ENCODE measurements at places on chromosomes 6 and 20.
A peak's percentile ranks its signal among the peaks of the same experiment; 100 is the strongest.

DNA sequence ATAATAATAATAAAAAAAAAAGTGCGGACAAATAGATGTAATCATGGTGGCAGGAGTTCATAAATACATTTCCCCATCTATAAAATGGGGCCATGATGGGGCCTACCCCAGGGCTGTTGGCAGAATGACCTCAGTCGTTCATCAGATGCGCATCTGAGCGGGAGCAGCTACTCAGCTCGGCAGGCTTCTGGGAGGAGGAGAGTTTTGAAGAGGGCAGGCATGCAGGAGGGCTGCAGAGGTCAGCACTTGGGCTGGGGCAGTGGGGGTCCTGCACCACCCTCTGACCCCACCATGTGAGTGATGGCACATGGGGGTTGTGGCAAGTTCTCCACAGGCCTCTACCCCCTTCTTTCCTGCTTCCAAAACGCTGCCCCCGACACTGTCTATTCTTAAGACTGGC, 373.5 kb downstream of the ZFAND3 start:
- no peak for DNase-seq

DNA sequence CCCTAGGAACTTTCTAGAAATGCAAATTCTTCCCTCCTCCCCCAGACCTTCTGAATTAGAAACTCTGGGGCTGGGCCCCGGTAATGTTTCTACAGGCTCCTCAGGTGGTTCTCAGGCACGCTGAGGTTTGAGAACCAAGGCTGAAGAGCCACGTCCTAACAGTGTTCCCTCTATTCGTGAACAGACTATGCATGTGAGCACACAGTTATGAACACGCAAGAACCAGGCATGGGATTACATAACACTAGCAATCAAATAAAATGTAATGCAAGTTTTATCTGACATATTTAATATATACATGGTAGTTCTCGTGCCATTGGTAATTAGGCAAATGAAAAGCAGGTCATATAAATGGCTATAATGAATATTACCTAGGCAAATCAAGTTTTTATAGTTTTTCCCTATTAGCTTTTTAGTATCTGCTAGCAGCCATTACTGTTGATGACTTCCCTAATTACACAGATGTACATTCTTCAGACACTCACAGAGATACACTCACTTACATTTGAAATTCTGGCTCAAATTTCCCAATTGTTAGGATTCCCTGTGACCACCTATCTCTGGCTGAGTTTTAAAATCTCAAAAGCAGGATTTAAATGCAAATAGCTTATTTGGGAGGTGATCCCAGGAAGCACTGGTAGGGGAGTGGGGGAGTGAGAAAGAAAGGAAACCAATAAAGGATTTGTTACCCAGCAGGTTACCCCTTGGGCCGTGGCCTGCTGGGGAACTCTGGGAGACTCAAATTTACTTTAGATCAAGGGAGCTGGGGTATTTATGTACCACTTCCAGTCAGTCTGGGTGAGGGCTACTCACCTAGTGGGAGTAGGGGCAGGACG, 104.1 kb downstream of the TCP11 start:
- no peak for DNase-seq

DNA sequence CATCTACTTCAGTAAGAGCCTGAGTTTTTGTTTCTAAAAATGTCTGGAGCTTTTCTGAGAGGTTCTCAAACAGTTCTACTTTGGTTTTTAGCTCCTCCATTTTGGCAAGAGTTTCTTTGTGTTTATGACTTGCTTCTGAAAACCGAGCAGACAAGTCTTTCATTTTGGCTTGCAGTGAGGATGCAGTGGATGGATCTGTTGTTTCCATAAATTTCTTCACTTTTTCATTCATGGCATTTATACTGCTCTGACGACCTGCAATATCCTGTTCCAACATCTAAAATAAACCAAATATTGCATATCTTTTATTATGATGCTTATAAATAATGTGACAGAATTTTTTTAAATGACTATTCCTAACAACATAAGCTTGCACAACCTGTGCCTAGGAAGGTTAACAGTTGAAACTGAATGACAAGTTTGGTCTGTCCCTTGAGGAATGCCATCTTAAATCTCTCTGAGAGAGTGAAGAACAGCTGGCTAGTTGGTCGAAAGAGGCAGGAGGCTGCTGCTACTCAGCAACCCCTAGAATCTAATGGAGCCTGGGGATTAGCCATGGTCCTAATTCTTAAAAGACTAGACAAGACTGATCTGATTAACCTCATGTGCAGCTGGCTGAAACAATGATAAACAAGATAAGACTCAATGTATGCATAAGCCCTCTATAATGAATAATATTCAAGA, 69.8 kb downstream of the DST start:
- DNase-seq = no peak

DNA sequence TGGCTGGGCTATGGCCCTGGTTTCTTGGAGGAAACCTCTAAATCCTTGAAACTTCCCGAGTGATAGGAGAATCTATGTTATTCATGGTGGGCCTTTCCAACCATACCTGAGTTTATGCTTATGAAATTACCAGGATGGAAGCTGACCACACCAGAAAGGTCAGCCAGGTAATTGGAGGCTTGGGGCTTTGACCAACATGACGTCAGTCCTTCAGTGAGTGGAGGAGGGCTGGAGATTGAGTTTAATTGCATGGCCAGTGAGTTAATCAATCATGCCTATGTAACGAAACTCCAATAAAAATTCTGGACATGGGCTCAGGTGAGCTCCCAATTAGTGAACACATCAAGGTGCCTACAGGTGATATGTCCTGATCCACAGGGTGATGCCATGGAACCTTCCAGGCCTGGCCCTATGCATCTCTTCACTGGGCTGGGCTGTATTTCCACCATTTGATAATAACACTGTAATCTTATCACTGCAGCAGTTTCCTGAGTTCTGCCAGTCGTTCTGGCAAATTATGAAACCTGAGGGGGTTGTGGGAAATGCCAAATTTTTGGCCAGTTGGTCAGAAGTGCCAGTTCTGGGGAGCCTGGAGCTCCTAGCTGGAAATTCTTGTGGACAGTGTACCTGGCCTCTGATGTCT, 106.5 kb downstream of the CDH26 start:
- no peak for DNase-seq

DNA sequence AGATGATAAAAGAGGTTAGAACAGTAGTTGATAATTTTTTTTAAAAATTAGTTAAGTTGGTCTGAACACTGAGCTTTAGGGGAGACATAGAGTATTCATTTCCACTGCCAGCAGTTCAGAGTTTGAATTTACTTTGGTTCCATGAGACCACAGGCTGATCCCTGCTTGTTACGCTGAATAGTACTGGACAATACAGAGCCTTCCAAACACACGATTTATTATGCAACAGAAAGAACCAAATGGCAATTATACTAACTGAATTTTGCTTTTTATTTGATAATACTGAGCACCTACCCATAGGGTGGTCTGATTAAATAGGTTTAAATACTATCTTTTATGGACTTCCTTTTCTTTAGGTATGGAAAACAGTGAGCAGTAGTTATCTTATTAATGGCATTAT, 111.4 kb downstream of the POPDC3 start:
- DNase-seq = no peak

GRCh38 chr20:59948828-59949720, 8.9 kb downstream of the FAM217B start:
- DNase-seq = peak; percentile 28

DNA sequence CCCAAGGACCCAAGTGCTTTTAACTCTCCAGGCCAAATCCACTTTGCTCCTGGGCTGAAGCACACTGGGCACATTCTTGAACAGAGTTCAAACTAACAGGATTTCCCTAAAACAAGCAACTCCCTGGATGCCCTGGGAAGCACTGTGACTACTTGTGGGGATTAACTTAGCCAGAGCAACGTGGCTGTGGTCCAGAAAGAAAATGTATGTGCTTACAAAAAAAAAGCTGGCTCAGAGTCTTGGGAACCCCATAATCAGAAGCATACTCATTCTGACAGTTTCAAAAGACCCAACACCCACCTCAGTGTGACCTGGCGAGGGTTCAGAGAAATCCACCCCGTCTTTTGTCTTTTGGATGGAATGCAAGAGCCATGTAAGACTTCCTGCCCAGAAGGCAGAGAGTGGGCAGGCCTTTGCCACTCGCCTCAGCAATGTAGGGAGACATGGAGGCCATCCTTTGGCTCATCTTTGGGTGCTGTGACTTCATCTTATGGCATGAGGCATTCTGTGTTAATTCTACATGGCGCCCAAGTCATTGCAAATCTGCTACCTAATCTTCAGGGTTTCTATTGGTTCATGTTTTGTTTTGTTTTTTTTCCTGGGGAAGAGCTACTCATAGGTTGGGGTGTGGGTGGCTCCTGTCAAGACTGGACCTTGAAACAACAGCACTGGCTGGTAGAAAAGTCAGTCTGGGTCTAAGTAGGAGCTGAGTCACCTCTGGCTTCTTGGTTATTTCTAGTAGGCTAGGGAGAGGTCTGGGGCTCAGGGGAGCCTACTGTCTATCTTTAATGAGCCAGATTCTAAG, 248.6 kb upstream of the SUPT3H start:
- DNase-seq = no peak

- DNase-seq = no peak
Observed at GRCh38 chr6:82015526-82015925, 232.0 kb downstream of the IBTK start.

GRCh38 chr6:108846101-108846500, 2.1 kb upstream of the ARMC2 start:
- DNase-seq = no peak

- DNase-seq = no peak
Observed at GRCh38 chr6:55198715-55199114, 24.4 kb downstream of the HCRTR2 start.

- no peak for DNase-seq
Observed at GRCh38 chr20:32678948-32679347, 5.2 kb upstream of the C20orf203 start.

DNA sequence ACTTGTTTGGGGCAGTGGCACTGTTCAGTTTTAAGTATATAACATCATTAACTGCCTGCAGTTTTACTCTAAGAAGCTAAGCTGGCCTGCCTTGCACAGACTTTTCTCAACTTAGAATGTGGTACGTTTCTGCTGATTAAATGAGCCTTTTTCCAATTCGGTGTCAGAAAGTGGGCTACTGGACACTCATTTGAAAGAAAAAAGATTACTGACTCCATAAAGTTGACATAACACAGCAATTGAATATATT, 2.1 kb downstream of the ZMYND8 start:
- no peak for DNase-seq

- no peak for DNase-seq
Observed at GRCh38 chr20:21027569-21027968, 78.6 kb downstream of the LINC00237 start.

DNA sequence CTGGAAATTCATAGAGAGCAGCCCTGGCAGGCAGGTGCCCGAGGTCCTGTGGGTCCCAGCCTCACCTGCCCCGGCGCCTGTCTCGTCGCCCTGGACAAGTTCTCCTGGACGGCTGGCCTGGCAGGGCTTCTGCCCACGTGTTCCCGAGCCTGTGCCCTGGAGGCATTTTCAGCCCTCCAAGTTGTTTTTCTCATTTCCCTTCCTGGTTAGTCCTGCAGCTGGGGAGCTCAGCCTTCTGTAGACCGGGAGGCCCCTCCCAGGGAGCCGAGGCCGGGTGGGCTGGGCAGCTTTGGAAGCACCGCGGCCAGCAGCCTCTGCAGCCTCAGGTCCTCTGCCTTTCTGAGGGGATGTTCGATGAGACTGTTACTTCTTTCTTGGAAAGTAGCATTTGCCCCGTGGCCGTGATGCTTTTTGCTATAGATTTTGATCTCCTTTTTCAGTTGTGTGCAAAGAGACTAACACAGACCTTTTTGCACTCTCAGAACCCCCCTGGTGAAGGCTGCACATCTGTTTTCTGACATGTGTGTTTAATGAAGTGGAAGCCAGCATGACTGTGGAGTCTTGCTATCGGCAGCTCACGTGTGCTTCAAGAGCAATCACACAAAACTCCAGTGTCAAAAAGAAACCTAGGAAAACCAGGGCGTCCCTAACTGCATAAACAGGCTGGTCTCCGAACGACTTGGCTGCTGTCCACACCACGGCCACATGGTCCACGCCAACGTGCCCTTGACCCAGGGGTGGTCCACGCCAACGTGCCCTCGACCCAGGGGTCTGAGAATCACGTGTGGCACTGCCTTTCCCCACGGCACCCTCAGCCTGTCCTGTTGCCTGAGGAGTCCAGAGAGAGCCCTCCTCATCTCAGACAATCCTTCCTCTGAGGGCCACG, 207.5 kb downstream of the SMOC2 start:
- DNase-seq = peak; percentile 34

- no peak for DNase-seq
Observed at GRCh38 chr20:54058420-54059139, 11.8 kb downstream of the BCAS1 start.

GRCh38 chr6:143673669-143674068, 4.1 kb upstream of the PHACTR2 start:
- DNase-seq = peak; percentile 38

DNA sequence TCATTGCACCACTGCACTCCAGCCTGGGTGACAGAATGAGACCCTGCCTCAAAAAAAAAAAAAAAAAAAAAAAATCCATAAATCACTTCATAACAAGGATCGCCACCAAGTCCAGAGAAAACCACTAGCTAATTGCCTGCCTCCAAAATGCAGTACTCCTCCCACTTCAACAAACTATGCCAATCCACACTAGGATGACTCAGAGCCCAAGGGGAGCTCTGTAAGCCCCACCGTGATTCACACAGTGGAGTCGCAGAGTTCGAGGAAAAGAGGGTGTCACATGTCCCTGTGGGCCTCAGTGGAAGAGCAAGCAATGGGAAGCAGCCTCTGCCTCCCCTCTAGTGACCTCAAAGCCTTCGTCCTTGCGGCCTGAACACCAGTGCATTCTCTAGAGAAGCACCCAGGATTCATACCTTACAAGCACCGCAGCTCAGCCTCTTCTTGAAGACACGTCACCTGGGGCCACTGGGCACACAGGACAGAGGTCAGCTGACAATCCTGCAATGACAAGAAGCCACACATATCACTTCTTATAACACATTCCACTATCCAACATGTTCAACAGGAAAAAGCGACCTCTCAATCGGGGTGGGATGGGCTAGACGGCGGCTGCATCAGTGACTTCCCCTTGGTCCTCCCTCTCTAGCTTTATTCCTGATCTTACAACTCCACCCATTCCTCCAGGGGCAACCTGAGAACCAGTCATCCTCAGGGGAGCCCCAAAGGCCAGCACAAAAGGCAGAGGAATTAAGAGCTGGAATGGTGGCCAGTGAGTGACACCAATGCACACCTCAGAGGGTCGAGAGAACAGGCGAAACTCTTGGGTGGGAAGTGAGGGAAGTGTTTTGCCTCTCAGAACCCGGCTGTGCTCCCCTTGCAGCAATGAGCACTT, 8.9 kb downstream of the SNHG17 start:
- no peak for DNase-seq

GRCh38 chr6:8041913-8042583, 22.1 kb downstream of the BLOC1S5 start:
- DNase-seq = no peak

GRCh38 chr20:50027611-50028105, 44.9 kb downstream of the SNAI1 start:
- DNase-seq = peak; percentile 29

DNA sequence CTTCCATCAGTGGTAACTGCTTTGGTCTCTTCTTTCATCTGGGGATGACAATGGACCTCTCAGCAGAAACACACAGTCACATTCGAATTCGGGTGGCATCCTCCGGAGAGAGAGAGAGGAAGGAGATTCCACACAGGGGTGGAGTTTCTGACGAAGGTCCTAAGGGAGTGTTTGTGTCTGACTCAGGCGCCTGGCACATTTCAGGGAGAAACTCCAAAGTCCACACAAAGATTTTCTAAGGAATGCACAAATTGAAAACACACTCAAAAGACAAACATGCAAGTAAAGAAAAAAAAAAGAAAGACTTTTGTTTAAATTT, 6.1 kb downstream of the EDN1 start:
- peak; percentile 83 for DNase-seq

GRCh38 chr6:25384234-25384633, 105.1 kb downstream of the CARMIL1 start:
- DNase-seq = no peak
